ENCODE measurements at places on chromosomes 16 and 17.
A peak's percentile ranks its signal among the peaks of the same experiment; 100 is the strongest.

DNA sequence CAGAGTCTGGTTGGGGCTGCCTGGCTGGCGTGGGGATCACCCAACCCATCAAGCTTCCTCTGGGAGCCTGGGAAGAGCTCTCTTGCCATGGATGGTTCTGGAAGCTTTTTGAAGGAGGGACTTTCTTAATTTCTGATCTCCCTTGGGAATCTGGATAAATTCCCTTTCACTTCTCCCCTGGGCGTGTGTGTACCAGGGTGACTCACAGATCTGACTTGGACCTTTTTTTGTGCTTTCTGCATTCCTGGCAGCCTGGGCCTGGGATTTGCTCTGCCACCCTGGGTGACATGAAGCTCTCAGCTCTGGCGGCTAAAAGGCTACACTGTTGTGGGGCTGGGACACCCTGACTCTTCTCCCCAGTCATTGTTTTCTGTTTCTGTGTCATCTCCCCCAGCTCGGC, 70.1 kb downstream of the ABCC1 start:
- no peak for DNase-seq

DNA sequence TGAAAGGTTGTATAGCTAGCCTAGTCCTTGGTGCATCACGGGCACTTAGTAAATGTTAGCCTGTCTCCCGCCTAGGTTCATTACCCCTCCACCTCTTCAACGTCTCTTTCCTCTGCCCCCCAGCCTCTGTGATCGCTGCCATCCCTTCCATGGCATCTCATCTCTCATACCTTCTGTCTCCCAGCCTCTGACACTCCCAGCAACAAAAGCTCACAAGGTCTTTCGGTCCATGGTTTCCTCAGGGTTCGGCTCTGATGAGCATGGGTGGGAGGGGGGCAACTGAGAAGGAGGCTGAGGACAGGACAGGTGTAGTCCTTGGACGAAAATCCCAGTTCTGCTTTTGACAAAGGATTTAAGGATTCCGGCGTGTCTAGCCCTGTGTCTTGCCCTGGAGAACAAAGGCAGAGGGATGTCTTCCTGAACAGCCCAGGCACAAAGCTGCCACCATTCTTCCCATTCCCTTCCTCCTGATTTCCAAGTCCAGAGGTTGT, 16.7 kb downstream of the CCR7 start:
- DNase-seq: no peak

GRCh38 chr17:77450742-77451244, 310.0 kb downstream of the SEC14L1 start:
- no peak for DNase-seq

DNA sequence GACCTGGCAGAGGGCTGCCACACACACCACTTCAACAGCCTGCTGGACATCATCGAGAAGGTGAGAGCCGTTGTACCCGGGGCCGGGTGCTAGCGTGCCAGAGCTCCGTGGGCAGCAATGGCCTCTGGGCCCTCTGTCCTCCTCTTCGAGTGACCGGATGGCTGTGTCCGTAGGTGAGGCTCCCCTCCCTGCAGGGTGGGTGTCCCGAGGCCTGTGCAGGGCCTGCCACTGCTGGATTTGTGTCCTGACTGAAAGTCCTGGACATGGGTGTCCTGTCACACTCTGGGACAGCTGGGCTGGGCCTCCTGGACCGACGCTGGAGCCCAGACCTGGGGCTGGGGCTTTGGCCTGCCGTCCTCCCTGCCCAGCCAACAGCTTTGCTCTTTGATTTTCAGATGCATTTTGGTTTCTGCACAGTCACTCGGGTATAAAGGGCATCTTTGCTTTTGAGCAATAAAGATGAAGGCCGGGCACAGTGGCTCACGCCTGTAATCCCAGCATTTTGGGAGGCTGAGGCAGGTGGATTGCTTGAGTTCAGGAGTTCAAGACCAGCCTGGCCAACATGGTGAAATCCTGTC, 16.7 kb downstream of the TSC2 start:
- no peak for DNase-seq

DNA sequence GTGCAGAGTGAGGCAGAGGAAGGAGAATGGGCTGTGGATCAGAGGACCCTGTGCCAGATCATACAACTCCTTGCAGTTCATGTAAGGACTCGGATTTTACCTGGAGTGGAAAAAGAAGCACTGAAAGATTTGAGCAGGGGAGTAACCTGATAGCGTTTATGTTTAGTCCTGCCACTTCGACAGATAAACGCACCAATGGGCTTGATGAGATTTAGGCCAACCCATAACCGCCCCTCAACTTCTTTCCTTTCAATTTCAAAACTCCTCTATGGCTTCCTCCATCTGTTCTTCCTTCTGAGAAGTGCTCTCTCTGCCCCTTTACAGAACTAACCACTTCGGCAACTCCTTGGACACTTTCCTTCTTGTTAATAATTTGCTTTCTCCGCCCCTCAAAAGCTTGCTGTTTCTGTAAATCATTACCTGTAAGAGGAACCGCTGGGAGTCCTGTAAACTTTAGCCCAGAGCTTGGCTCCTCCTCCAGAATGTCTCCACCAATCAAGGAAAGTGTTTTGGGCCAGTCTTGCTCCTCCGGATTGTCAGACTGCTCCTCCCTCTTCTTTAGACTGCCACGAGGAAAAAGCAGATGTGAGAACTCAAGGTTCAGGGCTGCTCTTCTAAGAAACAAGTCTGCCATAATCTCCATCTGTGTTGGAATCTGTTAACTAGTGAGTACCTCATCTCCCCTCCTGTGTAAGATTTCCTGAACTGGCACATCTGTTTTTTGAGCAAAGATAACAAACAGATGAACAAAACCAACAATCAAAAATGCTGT, at the start of gene ACSM3:
Gene ACSM3, plus strand, starts transcription at position 554 of the 772 bp plus-strand sequence. CDS start 6,021 bp downstream, outside the sequence.
- peak; percentile 14 for DNase-seq

GRCh38 chr16:75811020-75811634, 84.8 kb upstream of the CPHXL start:
- DNase-seq: no peak

- peak; percentile 65 for DNase-seq
Measured at GRCh38 chr17:4365103-4365627, 1.3 kb downstream of the UBE2G1 start.

DNA sequence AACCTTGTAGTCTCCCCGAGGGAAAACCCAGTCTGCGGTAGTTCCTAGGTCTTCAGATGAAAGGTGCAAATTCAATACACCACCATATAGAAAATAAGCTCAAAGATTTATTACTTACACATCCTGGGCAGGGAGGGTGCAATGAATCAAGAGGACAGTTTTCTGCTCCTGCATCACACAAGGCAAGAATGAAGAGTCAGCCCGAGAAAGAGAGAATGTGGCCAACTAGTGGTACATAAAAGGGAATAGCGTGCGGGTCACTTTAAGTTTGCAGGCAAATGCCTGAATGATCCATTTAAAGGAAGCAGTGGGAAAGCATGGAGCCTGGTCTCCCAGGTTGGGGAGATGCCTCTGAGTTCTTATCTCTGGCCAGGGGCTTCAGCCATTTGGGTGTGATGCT, 403.4 kb downstream of the GRIN2A start:
- no peak for DNase-seq

- no peak for DNase-seq
Measured at GRCh38 chr16:49929626-49930025, 73.7 kb upstream of the ZNF423 start.

- no peak for DNase-seq
Measured at GRCh38 chr17:4250887-4251286, 12.9 kb downstream of the ANKFY1 start.

DNA sequence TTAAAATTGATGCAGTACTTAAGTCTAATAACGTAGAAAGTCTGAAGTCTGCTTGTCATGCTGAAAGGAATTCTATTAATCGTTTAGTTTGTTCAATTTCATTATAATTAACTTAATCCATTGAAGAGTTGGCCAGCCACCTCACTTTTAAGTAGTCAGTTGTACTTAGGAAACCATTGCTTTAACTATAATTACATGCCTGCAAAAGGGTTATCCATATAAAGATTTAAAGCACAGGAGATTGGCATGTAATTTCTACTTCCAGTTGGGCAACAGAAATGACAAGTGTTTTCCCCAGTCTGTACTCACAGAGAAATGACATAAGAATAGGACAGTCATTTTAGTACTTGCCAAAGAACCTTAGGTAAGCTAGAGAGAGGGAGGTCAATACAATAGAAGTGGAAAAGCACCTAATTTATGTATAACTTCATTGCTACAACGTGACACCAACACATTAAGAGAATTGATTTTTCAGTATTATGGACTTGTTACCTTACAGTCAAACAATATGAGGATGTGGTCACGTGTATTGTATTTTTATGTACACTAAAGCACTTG, 3.7 kb upstream of the USP32 start:
- DNase-seq: no peak

Measured in stimulated activated CD4-positive, alpha-beta T cell treated with anti-CD3 and anti-CD28 coated beads, Interleukin-1b, Interleukin-23, amount 100 ng/mL, for 1 hour (primary cell).